Stimulated activated CD8-positive, alpha-beta memory T cell treated with anti-CD3 and anti-CD28 coated beads, Interleukin-4, amount 100 ng/mL, for 1 hour (primary cell): ENCODE measurements at places on chromosomes 7 and 10.

GRCh38 chr7:23721456-23721855 is 11.4 kb downstream of the STK31 start:
- DNase-seq, result no peak

GRCh38 chr7:100685049-100685605 is 8.9 kb downstream of the GIGYF1 start:
- DNase-seq, result no peak

GRCh38 chr7:14195871-14196270 is 206.4 kb upstream of the ETV1 start:
- no peak for DNase-seq

- no peak for DNase-seq
These were observed 3.0 kb upstream of the CYP2W1 start for GRCh38 chr7:979886-980571.

GRCh38 chr10:14751921-14752320 is 22.8 kb downstream of the FAM107B start:
- no peak for DNase-seq

DNA sequence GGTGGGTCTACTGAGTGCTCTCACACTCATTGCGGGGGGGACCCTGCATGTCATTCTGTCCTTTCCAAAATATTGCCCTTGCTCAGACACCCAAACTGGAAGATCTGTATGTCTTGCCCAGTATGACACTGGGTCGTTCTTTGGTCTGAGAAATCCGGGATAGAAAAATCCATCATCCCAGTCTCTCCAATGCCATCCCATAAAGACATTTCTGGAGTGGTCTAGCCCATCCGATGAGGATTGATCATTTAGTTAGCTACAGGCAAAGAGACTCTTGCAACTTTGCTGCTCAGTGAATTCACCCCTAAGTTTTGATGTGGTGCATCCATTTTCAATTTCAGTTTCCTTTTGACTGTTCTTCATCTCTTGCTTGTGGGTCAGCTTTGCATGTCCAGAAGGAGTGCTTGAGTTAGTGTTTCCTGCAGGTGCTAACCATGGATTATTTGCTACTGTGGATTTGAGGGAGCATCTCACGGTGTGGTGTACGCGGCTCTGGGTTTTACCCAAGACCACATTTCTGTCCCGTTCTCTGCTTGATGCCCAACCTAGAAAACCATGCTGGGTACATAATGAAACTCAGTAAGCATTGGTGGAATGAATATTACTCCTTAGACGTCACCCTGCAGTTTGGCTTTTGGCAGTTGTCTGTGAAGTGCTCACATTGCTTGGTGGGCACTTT is 247.0 kb upstream of the MKI67 start:
- DNase-seq, result no peak

DNA sequence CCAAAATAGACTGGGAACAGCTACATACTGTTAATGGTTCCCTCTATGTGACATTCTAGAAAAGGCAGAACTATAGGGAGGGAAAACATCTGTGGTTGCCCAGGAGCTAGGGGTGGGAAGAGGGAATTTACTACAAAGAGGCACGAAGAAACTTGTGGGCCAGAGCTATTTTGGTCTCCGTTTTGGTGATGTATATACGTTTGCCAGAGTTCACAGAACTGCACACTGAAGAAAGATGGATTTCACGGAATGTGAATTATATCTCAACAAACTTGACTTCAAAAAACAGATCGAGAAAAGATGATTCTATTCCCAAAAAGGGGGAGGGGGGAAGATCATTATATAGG is 386 bp upstream of the AS3MT start:
- DNase-seq, result no peak

- no peak for DNase-seq
These were observed 191.4 kb downstream of the KLF6 start for GRCh38 chr10:3593611-3594010.

DNA sequence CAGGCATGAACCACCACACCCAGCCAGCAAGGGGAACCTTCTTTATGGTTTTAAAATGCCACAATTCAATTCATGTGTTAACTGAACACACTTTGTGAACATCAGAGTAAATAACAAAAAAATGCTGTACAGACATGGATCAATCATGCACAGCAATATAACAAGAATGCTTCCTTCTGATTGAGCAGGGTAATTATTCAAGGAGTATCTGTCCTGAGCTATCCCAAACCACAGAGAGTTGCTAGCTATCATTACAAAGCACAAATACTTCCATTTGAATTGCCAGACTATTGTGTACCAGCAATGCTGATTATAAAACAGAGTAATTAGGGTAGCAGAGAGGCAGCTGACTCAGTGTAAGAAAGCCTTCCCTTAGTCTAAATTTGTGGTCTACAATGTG is 11.3 kb upstream of the RHOBTB1 start:
- no peak for DNase-seq

- no peak for DNase-seq
These were observed 119.8 kb upstream of the LANCL2 start for GRCh38 chr7:55245271-55245723.

GRCh38 chr7:30562909-30563308 is 31.8 kb upstream of the GARS1 start:
- no peak for DNase-seq

- no peak for DNase-seq
These were observed 248.3 kb upstream of the IGFBP3 start for GRCh38 chr7:46169384-46169755.

GRCh38 chr10:80579849-80580637 is 42.3 kb downstream of the SH2D4B start:
- no peak for DNase-seq

DNA sequence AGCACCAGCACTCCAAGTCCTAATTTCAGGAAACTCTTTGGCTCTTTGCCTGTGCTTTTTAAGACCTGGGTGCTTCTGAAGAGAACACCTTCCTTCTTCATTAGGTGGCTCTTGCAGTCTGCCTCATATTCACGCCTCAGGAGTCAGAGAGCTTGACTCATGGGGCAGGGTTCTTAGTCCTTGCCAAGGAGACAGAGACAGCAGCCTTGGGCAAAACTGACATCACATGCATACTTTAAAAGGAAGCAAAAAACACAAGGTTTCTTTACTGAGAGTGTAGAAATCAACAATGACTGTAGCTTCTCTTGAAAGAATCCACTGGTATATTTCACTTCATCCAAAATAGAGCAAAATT is 780.6 kb downstream of the INHBA start:
- no peak for DNase-seq

DNA sequence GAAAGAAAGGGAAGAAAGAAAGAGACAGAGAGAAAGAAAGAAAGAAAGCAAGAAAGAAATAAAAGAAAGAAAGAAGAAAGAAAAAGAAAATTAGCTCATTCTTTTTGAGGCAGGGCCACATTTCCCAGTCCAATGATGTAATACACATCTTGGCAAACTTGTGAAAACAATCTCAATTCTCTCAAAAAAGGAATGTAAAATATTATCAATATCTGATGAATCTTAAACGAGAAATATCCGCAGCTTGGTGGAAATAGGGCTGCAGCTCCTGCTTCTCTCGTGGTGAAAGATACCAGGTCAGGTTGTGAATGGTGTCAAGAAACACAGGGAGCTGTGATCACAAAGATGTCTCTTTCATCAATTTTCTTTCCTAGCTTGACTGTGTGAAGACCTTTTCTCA is 739.6 kb upstream of the NRP1 start:
- DNase-seq, result no peak

DNA sequence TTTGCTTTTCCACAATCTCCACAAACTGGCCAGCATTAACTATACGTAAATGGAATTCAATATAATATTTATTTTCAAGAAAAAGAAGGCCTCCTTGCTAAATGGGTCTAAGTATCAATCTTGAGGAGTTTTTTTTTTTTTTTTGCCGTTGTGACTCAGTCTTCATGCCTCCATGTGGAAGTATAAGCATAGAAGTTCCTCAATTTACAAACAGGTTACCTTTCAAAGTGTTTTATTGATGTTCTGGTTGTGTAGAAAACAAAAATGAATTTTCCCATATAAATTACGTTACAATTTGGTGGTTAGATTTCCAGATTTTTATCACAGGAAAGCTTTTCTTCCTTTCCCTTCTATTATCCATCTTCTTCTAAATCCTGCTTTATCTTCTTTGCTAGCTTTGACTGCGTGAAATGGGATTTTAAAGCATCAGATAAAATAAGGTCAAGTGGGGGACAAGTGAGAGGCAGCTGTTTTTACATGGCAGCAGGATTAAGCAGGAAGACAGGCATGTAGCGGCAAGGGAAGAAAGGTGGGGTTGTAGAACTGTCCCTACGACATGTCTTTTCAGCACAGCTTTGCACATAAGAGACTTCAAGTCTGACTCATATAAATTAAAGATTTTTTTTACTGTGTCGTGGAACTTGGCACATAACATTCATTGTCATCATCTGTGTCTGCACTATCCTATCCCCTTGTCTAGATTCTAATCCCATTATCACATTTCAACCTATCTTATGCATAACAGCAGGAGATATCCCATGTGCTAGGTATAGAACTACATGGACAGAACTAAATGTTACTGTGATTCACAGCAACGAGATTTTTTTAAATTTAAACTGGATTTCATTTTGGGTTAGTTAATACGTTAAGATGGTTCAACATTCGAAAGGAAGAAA is 135.3 kb upstream of the FAM3C start:
- no peak for DNase-seq

DNA sequence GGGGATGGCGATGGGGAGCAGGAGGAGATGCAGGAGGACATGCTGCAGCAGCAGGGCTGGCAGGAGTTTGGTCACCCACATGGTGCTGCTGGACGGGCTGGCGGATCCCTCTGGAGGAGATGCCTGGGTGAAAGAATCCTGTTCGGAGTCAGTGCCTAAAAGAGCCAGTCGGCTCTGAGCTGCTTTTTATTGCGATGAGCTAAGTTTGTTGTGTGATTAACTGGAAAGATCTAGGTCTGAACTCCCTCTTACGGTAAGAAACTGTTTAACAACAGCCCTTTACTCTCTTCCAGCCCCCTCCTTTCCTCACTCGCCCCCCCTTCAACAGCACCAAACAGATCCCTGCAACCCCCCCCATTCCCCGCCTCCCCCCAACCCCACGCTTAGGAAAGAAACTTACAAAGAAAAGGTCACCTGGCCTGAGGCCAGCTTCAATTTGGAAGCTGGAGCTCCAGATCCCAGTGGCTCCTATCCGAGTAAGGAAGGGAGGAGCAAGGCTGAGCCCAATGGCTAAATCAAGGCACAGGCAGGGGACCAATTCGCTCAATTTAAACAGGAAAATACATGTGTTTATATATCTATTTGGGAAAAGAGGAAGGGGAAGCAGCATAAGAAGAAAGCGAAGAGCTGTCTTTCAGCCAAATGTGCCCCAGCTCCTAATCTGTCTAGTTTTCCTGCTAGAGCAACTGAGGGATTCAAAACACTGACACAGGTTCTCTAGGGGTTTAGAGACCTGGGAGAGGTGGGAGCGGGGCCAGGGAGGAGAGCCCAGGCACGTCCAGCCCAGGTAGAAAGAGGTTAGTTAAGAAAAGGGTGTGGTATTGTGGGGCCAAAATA is at the start of gene HGF:
TSS of gene HGF (minus strand) at position 157 of the 837 bp plus-strand sequence. CDS start at position 81, 76 bp downstream.
- DNase-seq, result no peak

GRCh38 chr7:28065308-28065707 is 115.3 kb downstream of the JAZF1 start:
- DNase-seq, result no peak

DNA sequence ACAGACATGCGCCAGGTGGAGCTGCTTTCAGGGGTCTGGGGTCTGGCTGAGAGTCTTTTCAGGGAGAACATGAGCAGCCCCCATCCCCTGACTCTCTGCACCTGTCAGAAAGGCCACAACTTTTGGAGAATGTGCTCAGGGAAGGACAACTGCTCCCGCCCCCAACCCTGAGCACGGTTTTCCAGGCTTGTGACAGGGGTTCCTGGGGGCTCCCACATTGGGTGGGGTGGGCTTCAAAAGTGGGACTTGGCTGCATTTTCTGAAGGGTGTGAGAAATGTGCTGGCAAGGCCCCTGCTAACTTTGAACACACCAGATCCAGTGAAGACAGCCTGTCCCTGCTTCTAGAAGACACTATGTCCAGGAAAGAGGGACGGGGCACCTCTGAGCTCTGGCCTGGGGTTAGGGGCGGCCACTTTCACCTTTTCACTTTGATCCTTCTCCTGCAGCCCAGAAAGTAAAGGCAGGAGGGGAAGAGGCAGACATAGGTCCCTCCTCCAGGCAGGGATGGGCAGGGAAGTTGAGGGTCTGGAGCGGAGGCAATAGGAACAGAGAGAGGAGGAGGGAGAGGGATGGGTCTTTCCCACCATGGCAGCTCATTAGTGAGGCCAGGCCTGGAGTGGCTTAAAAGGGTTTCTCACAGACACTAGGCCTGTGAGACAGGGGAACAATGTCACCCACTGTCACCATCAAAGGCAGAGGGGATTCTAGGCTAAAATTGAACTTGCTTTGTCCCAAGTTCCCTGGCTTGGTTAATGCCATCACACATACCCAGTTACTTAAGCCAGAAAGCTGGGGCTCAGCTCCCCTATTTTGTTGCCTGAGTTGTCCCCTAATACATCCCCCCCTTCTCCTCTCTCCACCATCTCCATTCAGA is 1.5 kb downstream of the KCP start:
- DNase-seq, result no peak

DNA sequence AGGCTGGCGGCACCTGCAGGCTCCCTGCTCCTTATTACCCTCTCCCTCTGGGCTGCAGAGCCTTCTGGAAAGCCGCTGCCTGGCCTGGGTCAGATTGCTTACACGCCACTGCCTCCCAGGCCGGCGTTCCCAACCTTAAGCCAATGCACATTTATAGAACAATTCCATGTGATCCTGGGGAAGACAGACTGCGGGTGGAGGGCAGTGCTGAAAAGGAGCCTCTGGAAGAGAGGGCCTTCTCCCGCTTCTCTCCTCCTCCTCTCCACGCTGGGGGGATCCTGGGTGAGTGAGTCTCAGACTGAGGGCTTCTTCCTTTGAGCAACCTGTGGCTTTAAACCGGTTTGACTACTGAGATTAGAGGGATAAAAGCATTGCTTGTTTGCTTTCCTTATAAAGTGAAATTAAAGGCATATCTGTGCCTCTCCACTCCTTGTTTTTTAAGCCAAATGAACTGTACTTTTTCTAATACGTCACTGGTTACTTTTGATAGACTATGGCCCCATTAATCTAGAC is 5.5 kb downstream of the TACC2 start:
- DNase-seq, result no peak

DNA sequence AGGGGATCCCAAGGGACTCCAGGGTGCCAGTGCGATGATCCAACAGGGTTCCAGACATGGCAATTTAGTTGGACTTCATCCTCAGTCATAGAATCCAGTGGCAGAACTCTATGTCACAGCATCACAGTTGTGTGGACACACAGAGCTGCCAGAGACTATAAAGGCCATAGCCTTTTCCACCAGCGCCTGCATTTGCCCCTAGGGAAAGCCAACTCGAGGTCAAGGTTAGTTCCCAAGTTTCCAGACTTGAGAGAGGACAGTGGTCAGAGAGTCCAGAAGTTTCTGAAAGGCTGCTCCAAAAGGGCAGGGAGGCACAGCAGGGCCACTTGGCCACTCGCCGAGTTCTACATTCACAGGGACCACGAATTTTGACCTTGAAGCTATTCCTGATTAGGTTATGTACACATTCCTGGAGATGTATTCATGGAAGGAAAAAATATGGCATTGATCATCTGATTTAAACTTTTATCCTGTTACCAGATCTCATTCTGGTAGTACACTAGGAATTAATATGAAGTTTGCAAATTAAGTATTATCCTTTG is 170.1 kb downstream of the KCNMA1 start:
- DNase-seq, result no peak

GRCh38 chr7:130069179-130069977 is 956 bp upstream of the KLHDC10 start:
- no peak for DNase-seq

GRCh38 chr7:120055300-120055699 is 217.7 kb upstream of the KCND2 start:
- no peak for DNase-seq
